ENCODE measurements at places on chromosomes 1 and 21.

DNA sequence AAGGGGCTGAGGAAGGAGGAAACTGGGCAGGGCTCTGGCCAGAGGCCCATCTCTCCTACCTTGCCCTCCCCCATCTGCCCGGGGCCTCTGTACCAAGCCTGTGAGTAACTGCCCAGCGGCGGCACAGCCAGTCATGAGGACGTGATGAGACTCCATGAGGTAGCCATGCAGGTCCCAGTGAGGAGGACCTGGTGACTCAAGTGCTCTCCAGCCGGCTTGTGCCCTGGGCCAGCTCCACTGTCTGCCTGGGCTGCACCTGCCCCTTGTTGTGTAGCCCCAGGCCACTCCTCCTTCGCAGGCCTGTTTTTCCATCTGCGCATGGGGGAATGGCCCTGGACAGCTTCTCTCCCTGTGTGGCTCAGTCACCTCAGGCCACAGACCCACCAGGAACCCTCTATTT lies 42.0 kb upstream of the PADI1 start:
- DNase-seq: no peak

GRCh38 chr1:96782206-96782605 lies 60.6 kb downstream of the PTBP2 start:
- DNase-seq: no peak

DNA sequence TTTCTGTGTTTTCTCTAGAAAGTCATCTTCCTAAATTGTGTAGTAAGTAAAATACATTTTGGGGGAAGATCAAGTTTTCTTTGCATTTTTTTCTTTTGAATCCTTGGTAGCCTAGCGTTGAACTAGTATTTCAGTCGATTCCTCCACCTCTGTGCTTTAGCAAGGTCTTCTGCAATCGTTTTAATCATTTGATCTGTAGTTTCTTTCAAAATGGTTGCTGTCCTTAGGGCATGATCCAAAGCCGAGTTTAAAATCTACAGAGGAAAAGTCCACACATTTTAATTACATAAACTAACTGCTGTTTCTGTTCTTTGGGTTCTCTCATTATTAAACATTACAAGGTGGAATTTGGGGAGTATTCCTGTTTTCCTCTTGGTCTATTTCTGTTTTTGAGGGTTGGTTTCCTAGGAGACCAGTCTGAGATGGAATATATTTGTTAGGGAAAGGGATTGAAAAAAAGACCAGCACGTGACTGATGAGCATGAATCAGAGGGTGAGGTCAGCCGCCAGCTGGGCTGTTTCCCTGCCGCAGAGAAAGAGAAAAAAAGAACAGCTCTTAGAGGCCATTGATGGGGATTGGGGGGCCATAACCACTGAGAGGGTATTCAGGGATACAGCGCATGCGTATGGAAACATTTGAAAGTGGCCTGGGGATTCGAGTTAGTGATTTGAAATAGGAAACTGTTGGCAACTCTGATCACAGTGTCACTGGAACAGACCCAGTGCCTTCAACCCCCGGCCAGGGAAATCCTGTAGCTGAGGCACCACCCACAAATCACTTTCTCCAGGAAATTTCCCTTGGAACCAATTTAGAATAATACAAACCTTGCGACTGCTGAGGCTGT lies 40.6 kb downstream of the AKNAD1 start:
- DNase-seq: no peak

- DNase-seq: no peak
Observed at GRCh38 chr1:11964656-11965055, 15.6 kb upstream of the MFN2 start.

DNA sequence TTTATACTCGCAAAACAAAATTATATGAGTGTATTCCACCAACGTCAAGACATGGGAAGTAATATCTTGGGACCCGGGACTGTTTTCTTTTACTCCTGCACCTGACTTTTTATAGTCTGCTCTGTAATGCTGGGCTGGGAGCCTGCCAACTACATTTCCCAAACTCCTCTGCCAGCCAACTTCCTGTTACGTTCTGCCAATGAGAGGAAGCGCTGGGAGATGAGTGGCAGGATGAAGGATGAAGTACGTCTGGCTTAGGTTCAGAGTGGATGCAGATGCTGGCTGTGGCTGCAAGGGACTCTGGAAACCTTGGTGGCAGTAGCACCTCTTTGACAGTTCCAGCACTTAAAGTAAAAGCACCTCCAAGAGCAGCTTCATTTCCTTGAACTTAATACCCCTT lies 59.6 kb downstream of the USP24 start:
- no peak for DNase-seq

DNA sequence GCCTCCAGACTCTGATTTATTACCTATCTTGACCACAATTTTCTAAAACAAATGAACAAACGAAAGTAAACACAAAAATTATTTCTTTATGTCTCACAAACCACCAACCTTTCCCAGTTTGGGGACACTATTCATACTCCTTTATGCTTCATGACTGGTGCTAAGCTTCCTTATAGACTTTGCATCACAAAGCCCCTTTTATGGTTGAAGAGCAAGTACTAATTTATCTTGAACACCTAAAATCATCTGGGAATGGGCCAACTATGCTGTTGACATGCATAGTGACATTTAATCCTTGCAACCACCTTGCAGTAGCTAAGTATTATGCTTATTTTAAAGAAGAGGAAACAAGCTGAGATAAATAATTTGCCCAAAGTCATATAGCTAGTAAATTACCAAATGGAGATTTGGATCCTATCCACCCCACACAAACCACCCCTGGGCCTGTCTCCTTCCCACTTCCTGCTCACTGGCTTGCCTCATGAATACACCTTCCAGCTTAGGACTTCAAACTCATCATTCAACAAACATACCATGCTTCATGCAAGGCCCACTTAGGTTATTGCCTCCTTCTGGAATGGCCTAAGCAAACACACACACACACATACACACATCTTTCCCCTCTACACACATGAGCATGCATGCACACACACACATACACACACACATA lies 192.2 kb downstream of the PLPP3 start:
- DNase-seq: no peak

DNA sequence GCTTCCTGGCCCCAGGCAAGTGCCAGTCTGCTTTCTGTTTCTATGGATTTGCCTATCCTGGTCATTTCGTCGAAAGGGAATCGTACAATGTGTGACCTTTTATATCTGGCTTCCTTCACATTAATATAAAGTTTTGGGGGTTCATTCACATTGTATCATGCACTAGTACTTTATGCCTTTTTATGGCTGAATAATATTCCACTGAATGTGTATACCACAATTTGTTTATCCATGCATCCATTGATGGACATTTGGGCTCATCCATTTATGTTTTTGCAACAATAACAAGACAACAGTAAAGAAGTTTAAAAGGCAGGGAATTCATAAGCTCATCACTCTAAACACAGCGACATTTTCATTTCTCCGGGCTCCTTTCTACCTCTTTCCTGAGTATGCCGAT lies 50.6 kb downstream of the SPSB1 start:
- DNase-seq: no peak

GRCh38 chr1:76546354-76546933 lies 320.8 kb upstream of the ST6GALNAC5 start:
- no peak for DNase-seq

DNA sequence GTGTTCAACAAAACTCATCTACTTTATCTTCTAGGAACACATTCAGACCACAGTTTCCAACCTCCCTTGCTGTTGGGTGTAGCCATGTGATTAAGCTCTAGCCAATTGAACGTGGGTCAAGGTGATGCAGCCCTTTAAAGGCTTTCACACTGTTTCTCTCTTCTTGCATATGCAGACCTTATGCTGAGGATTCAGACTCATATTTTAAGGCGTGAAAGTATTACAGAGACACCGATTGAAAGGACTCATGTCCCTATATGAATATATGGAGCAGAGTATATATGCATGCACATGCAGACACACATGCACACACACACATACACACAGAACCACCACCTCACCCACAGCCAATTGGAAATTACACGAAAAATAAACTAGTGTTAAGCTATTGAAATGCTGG lies 214.3 kb upstream of the NR5A2 start:
- no peak for DNase-seq

- no peak for DNase-seq
Observed at GRCh38 chr21:34648739-34649297, 20.0 kb upstream of the CLIC6 start.

GRCh38 chr1:10071640-10072039 lies 38.9 kb downstream of the UBE4B start:
- no peak for DNase-seq

GRCh38 chr1:207223162-207223561 lies 98.3 kb upstream of the CD55 start:
- DNase-seq: no peak

DNA sequence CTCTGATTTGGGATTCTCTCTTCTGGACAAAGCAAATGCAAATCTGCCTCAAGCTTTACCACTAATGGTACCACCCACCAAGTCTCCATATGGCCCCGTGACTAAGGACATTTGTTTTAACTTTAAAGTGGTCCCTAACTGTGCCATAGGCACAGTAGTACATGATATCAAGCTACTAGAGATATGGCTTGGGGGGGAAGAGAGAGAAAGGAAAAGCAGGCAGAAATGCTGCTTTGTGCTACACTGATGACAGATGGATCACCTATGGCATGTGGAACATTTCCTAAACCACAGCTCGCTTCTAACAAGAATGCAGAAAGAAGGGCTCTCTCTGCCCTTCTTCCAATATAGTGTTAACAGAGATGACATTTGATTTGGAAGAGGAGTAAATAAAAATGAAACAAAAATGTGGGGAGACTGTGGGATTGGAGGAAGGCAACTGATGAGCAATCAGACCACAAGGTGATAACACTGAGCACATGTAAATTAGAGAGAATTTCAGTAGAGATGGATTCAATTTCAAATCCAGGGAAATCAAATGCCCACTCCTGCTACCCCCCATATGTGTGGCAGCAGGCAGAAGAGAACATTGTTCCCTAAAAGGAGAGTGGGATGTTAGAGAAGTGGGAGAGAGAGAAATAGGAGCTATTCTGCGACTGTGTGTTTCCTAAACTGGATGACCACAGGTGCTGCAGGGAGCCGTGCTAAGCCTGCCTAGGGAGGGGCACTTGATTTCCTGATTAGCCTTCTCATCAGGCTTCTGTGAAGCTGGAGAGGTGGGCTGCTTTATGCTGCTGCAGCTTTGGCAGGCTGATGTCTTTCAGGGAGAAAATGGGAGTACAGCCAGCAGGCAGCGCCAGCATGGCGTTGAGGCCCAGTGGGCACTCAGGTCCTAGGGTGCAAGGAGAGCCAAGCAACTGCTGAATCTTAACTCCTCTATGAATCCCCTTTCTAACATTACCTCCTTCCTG lies 75.3 kb downstream of the ZNF648 start:
- DNase-seq: no peak

- DNase-seq: no peak
Observed at GRCh38 chr1:248788327-248788726, 32.8 kb upstream of the LYPD8 start.

- no peak for DNase-seq
Observed at GRCh38 chr1:21030181-21030580, 146.5 kb downstream of the EIF4G3 start.

DNA sequence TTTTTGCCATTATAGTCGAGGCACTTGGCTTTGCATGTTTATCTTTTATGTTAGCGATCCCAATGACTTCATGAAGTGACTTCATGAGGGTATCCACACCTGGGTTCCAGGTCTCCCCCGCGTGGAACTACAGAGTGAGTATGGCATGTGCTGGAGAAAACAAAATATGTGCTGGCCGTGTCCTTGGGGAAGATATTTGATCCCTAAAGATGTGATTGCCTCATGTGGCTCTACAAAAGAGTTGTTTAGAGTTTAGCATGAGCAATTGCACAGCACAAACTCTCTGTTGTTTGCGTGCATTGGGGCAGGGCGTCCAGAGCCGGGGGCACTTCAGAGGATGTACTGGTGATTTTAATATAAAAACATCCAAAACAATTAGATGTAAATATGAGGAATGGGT lies 4.8 kb downstream of the IL10RB start:
- DNase-seq: no peak

- DNase-seq: no peak
Observed at GRCh38 chr21:33815143-33815707, 100.4 kb downstream of the ATP5PO start.

DNA sequence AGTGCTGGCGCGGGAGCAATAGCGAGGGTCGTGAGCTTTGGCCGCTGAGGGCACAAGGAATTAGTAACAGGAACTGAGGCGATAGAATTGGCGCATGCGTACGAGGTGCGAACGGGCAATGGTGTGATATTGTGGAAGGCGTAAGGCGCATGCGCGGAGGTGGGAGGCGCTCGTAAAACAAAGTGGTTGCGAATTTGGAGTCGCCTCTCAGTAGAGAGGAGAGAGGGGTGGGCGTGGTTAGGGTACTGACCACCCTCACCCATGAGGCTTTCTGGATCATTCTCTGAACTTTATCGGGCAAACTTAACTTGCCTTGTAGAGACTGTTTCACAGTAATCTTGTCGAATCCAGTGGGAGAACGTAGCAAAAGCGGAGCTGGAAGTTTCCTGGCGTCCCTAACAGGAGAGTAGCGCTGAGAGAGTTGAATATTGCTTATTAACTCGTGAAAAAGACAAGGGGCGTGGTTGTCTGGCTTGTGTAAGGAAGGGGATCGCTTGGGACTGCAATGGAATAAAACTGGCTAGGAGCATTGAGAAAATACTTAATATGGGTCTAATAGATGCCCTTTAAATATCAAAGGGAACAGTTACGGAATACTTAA lies 427 bp downstream of the CKS1B start:
- DNase-seq: peak; percentile 97

DNA sequence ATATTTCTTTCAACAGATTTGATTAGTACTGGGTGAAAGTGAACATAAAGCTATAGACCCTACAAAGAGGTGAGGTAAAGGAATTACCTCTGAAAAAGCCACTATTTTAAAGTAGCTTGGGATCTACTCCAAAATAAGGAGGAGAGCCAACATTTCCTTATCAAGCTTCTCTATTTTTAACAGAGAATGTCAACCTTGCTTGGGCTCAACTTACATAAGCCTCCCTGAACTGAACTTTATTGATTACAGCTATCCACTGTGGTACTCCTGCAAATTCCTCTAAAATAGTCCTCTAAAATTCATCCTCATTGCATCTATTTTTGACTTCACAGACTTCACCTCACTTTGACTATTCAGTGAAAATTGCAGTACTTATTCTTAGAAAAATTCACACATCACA lies 10.3 kb downstream of the ZNHIT6 start:
- no peak for DNase-seq

GRCh38 chr1:10708757-10709156 lies 87.7 kb downstream of the CASZ1 start:
- no peak for DNase-seq

GRCh38 chr1:229990326-229990725 lies 76.7 kb upstream of the GALNT2 start:
- no peak for DNase-seq

- no peak for DNase-seq
Observed at GRCh38 chr1:9311029-9311428, 18.3 kb downstream of the SPSB1 start.

- no peak for DNase-seq
Observed at GRCh38 chr1:3289502-3289901, 165.0 kb upstream of the ARHGEF16 start.

- no peak for DNase-seq
Observed at GRCh38 chr1:17259233-17259873, 10.5 kb downstream of the PADI3 start.

- no peak for DNase-seq
Observed at GRCh38 chr1:160400223-160400645, at the start of gene VANGL2. TSS of gene VANGL2 (plus strand) at chr1:160400564. CDS start at chr1:160415838, 15,274 bp downstream.
